ENCODE measurements at places on chromosomes 16 and 17.

DNA sequence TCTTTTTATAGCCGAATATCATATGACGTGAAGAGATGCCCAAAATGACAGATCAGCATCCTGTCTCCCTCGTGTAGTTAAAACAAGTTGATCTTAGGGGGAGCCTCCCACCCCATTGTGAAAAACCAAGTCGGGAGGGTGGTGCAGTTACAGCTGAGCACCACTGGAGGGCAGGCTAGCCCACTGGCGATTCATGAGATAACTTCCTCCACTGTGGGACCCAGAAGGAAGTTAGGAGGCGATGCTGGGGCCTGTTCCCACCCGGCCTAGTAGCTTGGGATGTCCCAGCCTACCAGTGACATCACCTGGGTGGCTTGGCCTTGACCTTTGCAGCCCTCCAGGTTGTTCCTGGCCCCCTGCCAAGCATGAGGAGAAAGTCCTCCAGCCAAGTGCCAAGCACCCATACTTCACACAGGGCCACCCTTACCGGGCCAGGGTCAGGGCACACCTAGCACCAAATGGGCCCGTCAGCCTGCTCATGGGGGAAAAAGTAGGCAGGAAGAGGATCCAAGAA is 8.1 kb upstream of the CPNE2 start:
- DNase-seq = no peak

- DNase-seq = no peak
Observed at GRCh38 chr17:56510554-56511342, 82.8 kb upstream of the NOG start.

- no peak for DNase-seq
Observed at GRCh38 chr16:1532771-1533170, 695 bp upstream of the TMEM204 start.

DNA sequence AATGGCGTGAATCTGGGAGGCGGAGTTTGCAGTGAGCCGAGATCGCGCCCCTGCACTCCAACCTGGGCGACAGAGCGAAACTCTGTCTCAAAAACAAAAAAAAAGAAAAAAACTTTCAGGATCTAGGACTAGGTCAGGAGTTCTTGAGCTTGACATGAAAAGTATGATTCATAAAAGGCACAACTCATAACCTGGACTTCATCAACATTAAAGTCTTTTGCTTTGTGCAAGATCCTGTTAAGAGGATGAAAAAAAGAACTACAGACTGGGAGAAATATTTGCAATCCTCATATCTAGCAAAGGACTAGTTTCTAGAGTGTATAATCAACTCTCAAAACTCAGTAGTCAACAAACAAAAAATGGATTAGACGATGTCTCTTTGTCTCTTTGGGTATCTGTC is 40.0 kb downstream of the TBC1D16 start:
- no peak for DNase-seq

GRCh38 chr16:74709441-74709877 is 8.8 kb upstream of the MLKL start:
- DNase-seq = peak; percentile 42

DNA sequence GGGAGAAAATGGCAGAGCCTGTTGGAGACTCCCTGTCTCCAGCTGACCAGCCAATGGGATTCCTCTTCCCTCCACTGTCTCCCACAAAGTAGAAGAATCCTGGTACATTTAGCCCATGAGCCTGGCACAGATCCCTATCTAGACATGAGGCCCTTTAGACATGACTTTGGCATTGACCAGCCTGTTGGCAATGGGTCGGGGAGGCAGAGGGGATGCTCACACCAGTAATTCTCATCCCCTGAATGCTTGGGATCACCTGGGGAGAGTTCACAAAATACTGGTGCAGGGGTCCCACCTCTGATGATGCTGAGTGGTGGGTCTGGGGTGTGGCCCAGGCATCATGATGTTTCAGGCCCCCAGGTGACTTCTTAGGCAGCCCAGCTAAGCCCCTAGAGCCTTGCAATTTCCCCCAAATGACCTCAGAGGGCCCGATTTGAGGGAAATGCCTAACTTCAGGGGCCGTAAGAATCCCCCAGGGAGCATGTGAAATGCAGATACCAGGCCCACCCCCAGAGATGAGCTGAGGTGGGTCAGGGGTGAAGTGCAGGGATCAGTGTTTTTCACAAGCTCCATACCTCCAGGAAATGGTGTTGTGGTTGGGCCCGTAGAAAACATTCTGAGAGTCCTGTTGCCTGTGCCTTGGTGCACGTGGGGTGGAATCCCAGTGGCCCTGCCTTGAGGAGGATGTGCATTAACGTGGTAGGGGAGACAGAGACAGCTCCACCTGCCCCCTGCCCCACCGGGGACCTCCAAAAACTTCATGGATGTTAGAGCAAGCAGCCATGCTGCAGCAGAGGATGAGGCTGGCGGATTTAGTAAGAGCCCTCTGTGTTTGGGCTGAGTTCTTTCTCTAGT is 42.1 kb downstream of the SNX20 start:
- DNase-seq = no peak

- no peak for DNase-seq
Observed at GRCh38 chr17:81961521-81962498, 823 bp upstream of the NOTUM start.

- DNase-seq = no peak
Observed at GRCh38 chr17:2901582-2901981, 105.3 kb downstream of the RAP1GAP2 start.

- DNase-seq = no peak
Observed at GRCh38 chr17:65527857-65528591, 33.4 kb downstream of the AXIN2 start.

- no peak for DNase-seq
Observed at GRCh38 chr16:52740766-52741165, 193.8 kb upstream of the TOX3 start.

DNA sequence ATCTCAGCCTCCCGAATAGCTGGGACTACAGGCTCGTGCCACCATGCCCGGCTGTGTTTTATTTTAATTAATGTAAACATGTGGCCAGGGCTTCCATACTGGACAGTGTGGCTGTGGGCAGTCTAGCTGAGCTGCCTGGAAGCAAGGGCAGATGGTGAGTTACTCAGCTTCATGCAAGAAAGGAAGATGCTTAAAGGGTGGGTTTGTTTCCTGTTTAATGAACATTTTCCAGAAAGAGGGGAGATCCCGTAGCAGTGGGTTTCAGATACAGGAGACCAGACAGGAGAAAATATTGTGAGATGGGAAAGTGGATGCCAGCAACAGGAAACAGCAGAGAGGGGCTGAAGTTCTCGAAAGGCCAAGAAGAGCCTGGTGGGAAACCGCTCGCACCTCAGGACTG is 7.3 kb downstream of the MAPK8IP3 start:
- DNase-seq = no peak

- no peak for DNase-seq
Observed at GRCh38 chr17:31591924-31592323, 200.4 kb downstream of the RAB11FIP4 start.
